ENCODE measurements at places on chromosomes 3 and 15. TPM values are rescaled to one million over a fixed set of nuclear protein-coding genes. Genes with fewer than 3 reads are reported as not detected.

GRCh38 chr3:133330065-133330464, 69.8 kb upstream of the BFSP2 start:
- no peak for DNase-seq

GRCh38 chr3:3209714-3210113, 30.2 kb upstream of the CRBN start:
- DNase-seq = no peak

- DNase-seq = no peak
These were observed 102.8 kb downstream of the STRIT1 start for GRCh38 chr3:155190691-155191090.

- DNase-seq = no peak
These were observed 72.1 kb downstream of the ADAMTS7 start for GRCh38 chr15:78739206-78739605.

DNA sequence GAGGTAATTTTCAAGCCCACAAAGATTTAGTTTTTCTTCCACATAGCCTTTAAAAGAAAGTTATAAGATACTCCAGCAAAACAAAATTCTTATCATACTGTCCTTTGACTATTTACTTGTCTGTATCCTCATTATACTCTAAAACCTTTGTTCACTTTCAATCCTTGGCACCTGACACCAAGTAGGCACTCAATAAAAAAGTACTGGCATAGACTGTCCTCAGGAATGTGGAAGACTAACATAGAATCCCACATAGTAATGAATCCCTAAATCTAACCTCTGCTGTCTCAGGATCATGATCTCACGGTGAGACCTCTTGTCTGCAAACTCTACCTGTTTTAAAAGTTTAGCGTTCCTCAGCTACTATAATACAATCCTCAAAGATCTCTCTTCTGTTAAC, 21.6 kb downstream of the PHC3 start:
- no peak for DNase-seq

DNA sequence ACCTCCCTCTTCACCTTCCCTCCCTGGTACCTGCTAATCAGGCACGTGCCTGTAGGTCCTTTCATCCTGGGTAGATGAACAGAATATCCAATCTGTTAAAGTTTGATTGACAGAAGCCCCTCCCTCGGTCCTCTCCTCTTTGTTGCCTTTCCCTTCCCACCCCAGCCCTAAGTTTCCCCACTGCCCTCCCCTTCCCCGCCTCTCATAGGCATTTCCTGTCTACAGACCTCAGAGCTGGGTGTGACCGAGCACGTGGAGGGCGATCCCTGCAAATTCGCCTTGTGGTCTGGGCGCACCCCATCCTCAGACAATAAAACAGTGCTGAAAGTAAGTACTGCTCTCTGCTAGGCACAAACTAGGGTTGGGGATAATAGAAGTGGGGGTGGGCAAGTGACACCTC, 239.2 kb upstream of the UMPS start:
- no peak for DNase-seq

DNA sequence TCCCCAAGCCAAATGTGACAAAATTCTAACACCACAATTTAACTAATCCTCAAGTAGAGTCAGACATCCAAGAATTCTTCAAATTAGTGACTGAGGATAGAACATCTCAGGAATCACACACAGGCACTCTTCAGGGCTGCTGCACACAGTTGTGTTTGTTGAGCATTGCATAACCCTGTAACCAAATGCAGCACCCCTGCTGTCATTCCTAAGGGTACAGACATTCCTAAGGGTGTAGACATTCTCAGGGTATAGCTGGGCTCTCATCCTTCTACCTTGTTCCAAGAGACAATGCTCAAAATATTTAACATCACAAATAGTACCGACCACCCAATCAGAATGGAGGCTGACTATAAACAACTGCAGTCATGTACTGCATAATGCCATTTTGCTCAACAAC, 107.1 kb upstream of the UBE2E2 start:
- DNase-seq = no peak

- DNase-seq = no peak
These were observed 1.2 kb downstream of the SETD2 start for GRCh38 chr3:47162697-47163168.

DNA sequence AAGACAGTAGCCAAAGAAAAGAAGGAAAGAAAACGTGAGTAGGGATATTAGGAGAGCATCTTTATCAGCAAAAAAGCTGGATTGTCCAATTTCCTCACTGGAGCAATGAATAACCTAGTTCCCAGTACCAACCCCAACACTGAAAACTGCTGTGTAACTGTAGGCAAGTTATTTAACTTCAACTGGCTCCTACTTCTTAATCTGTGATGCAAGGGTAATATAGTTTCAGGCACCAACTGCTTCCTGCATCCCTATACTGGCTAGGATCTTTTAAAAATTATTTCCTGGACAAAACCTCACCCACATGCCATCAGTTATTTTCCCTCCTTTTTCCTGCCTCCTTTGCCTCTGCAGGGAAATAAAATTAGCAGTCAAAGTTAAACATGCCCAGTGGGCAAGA, 59.6 kb downstream of the ZBTB20 start:
- DNase-seq = no peak

DNA sequence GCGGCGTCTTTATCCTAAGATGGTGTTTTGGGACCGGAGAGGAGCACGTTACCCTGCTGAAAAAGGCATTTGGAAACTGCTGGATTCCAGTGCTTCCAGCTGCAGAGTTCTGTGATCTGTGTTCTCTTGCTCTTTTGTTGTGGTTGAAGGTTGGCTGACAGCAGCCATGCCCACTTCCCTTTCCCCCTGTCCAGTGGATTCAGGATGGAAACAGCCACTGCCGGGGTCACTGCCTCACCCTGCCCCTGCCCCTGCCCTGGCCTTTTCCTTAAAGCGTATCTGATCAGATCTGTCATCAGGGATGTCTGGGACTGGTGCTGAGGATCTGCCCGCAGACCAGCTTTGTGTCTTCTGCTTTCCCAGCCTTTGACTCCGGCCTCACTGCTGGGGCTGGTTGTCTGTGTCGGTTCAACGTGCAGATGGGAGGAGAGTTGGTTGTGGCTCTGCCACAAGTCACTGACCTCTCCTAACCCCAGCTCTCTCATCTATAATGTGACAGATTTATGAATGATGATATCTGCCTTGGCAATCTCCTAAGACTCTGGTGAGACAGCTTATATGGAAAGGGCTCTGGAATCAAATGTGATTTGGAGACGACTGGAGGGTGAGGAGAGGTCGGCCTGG, 219.4 kb upstream of the BHLHE40 start:
- DNase-seq = no peak

DNA sequence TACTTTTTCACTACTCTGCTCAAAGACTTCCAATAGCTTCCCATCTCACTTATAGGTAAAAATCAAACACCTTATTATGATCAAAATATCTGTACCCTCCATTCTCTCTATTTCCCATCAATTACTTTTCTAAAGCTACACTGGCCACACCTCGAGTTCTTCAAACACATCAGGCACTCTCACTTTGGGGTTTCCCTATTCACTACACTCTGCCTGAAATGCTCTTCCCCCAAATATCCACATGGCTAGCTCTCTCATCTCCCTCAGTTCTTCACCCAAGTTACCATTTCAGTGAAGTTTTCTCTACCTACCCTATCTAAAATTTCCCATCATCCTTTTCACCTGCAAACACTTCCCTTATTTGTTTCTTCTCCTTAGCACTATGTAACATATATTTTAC, 14.8 kb downstream of the UBE3A start:
- no peak for DNase-seq

- no peak for DNase-seq
These were observed 15.4 kb downstream of the CCDC54 start for GRCh38 chr3:107392549-107393165.

DNA sequence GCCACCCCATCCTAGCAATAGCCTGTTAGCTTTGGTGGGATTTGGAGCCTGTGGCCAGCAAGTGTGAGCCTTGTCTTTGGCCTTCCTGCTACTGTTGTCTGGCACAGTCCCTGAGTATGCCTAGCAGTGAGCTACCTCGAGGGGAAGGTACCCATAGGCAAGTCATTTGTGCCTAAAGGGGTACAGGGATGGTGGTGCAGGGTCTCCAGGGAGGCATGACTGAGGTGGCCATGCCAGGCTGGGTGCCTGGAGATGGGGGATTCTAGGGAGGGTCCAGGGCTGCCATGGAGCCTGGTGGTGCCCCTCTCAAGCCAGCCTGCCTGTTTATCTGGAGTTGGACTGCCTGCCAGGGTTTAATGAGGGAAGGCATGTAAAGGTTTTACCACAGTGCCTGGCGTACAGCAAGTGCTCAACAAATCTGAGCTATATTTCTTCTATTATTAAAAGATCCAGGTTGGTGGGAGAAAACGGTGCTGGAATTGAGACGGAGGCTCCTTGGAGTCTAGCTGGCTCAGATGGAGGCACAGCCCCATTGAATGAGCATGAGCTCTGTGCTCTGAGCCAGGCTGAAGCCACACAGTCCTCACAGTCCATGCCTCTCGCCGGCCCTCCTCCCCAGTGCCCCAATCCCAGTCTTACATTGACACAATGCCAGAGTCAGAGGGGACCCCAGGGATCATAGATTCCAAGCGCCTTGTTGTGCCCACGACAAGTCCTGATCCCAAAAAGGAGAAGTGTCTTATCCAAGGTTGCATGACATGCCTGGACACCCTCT, 76.2 kb downstream of the CORO2B start:
- DNase-seq = peak; percentile 24

- DNase-seq = no peak
These were observed 24.2 kb upstream of the NEO1 start for GRCh38 chr15:73028031-73028430.

DNA sequence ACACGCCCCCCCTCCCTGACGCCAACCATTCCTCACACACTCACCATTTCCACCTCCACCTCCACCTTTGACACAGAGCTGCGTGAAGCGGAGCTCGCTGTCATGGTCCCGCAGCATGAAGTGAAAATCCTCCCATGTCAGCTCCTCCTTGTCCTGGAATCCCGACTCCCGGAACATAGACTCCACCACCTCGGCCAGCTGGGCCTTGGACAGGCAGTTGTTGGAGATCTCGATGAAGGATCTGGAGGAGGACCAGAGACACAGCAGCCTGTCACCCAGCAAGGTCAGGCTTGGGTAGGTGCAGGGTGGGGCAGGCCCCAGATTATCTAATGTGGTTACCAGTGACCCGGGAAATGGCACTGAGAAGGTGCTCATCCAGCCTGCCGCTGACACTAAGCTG, 12.2 kb downstream of the DUOX2 start:
- DNase-seq = no peak

DNA sequence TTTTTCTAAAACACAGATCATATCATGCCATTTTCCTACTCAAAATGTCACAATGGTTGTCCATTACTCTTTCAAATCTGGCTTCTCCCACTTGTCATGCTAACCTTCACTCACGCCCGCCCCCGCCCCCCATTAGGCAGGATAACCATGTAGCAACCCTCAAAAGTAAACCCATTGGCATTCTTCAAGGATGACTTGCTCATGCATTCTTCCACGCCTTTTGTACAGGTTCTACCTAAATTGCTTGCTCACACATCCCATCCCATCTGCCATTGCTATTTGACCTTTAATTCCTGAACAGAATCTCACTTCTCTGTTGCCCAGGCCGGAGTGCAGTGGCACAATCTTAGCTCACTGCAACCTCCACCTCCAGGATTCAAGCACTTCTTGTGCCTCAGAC, 389.3 kb downstream of the MCTP2 start:
- DNase-seq = no peak

DNA sequence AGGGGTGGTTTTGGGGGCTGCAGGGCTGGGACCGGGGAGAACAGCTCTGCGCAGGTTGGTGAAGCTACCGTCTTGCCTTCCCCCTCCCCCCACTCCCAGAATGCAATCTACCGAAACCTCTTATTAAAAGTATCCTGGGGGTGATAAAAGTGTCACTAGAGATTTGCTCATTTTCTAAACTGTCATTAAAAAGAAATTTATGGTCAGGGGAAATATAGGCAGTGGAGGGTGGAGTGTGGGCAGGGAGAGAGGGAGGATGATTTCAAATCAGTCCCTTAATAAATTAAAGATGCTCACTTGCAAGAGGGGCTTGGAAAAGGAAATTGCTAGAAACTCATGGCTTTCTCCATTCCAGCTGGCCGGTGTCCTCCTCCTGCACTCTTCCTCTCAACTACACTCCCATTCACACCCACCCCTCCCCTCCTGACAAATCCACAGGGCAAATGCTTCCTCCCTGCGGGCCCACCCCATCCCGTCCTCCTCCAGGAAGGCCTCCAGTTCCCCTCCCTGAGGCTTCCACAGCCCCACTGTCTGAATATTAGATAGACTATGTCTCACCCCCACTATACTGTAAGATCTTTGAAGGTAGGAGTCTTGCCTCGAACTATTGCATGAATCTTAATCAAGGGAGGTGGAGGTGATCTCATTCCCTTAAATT, 83.9 kb downstream of the TLE3 start:
- DNase-seq = no peak

DNA sequence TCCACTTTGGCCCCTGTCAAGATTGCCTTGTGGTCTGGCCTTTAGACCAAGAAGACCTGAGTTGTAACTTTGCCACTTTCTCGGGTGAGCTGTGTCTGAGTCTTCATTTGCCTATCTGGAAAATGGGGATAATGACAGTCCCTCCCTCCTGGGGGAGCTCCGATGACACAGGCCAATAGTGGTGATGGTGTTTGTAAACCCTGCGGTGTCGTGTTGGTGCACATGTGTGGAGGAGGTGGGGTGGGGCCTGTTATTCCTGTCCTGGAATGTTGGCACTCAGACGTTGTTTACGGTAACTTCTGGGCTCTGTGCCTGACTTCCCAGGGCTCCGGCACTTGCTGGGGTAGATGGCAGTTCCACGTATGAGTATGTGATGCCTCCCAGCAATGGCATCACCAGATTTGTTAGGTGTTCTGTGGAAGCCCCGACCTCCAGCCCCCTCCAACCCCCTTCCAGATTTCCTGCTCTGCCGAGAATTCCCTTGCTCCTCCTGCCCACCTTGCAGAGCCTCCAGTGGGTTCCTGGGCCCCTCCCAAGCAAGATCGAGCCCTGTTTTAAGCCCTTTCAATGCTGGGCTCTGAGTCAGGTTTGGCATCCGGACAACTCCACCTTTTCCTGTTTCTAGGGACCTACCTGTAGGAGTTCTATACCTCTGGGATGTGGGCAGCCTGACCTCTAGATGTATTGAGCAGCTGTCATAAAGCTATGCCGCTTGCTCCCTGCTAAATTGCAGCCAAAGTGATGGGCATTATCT, 31.4 kb downstream of the HRH1 start:
- DNase-seq = peak; percentile 76

- no peak for DNase-seq
These were observed 11.9 kb downstream of the DNAJA4 start for GRCh38 chr15:78276064-78276943.

DNA sequence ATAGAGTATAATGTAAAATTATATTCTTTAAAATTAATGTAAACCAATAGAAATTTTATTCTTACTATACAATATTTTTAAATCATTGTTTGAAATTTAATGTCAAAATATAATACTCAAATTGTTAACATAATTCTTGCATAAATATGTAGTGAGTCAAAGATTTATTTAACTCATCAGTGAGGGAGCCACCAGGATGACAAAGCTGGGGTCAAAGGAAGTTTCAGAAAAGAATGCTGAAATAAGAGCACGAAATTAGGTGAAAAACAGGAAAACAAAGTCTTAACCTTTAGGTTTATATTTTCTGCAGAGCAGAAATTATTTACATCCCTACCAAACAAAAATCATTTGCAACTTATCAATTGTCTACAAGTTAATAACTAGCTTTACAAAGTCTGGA, 74.1 kb downstream of the DIPK2A start:
- no peak for DNase-seq

FAM174B gene
- 27.2 TPM for total RNA-seq

TNIK gene
- 4.8 TPM for total RNA-seq

ARPIN gene
- 29.9 TPM for total RNA-seq

TPRA1 gene
- total RNA-seq = 38.5 TPM

RTP4 gene
- total RNA-seq = 0.24 TPM

ST3GAL6 gene
- 16.7 TPM for total RNA-seq

All from ovary (tissue), 10 donors.